NAMALWA (cell line): ENCODE measurements at places on chromosomes 6 and 20.

- DNase-seq = peak; percentile 57
Measured at GRCh38 chr6:106098383-106099234, 12.5 kb downstream of the PRDM1 start.

- DNase-seq = no peak
Measured at GRCh38 chr6:87729965-87730719, 28.1 kb upstream of the AKIRIN2 start.

DNA sequence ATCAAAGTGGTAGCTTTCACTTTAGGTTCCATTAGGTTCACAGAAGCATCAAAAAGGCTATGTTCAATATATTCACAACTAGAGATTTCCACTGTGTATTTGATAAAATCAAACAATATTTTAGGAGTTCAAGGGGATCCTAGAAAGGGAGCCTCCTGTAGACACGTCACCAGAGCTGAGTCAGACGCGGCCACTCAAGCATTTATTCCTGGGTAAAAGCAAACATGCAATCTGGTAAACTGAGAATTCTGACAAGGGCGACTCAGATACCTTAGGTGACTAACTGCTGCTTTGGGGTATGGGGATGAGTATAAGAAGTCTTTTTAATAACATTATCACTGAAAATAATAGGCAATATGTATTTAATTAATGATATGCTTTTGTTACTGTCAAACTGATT, 118.7 kb upstream of the HMGN3 start:
- no peak for DNase-seq

DNA sequence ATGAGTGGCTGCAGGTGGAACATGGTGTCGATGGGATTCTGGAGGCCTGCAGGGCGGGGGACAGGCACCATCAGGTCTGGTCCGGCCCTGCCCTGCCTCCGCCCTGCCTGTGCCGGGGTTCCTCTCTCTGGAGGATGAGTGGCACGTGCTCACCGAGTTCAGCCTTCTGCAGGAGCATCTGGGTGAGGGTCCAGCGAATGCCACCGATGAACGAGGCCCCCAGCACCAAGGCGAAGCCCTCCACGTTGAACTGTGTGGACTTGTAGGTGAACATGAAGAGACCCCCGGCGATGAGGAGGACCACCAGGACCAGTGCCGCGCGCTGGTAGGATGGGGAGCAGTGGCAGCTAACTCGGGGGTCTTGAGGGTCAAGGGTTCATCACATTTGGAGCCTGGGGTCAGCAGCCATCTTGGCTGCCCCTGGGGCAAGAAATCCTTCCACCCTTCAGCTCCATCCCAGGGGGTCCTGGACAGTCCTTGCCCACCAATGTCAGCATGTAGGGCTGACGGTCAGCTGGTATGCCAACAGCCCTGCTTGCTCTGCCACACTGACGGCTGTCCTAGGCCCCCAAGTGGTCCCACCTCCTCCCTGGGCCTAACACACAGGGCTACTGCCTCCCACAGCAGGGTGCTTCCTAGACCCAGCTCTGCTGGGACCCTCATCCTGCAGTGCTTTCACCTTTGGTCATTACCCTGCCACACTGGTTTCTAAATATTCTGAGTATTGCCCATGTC, 46.8 kb upstream of the CDH22 start:
- no peak for DNase-seq

DNA sequence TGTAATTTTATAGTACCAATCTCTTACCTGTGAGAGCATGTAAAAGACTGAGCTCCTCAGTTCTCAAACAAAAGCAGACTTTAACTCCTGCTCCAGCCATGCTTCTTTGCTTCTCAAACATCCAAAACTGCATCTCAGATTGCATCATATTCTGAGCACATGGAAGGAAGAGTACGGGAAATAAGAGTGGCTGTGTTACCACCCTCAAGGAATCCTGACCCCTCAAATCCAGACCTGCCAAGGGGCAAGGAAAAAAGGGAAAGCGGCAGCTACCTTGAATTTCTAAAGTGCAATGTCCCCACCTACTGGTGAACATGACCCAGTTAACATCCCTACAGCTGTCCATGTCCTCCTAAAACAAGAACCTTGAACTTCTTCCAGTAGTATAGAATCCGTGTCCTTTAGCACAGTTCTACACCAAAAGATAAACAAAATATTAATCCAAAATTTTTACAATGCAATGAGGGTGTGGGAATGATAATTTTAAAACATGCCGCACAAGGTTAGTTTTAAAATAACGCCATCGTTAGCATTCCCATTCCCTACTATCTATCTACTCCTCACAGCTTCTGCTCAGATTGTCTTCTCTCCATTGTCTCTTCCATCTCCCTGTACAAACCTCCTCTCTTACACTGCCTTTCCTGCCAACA, 34.1 kb upstream of the HLA-DQB1 start:
- DNase-seq = peak; percentile 67

- peak; percentile 57 for DNase-seq
Measured at GRCh38 chr6:119348096-119348747, 1.3 kb downstream of the MAN1A1 start.

- no peak for DNase-seq
Measured at GRCh38 chr6:93242049-93242448, 177.3 kb downstream of the EPHA7 start.

GRCh38 chr6:141653590-141653989, 479.1 kb upstream of the GJE1 start:
- DNase-seq = peak; percentile 28

DNA sequence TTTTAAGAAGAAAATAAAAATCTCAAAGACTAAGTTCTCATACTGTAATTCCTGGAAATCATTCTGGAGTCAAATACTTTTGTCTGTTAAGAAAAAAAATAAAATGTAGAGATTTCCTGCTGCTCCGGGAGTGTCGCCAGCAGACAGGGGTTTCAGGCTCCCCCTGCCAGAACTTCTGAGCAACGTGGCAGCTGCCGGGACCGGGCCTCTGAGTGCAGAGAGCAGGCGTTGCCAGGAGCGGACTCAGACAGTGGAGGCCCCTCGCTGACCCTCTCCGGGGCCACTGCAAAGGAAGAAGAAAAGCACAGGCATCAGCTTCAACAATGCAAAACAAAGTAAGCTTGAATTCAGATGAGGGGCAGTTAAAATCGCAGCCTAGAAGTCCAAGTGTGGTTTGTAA, 95.5 kb downstream of the THBS2 start:
- no peak for DNase-seq

GRCh38 chr20:603116-603640, 6.9 kb downstream of the TCF15 start:
- no peak for DNase-seq

GRCh38 chr6:2034256-2034655, 211.1 kb downstream of the GMDS start:
- DNase-seq = no peak

DNA sequence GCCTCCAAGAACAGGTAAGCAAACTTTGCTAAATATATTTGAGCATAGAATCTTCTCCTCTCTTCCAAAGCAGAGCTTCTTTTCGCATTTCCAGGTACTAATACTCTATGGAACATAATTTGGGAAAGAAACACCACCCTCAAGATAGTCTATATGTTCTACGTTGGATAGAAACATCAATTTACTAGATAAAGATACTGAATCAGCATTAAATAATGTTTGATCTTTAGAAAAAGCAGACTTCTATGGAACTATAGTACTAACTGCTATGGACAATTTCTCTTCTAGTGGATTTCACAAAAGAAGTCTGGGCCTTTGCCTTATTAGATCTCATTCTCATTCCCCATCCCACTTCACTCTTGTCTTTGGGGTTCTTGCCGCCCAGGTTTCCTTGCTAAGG, 103.0 kb downstream of the CDK19 start:
- no peak for DNase-seq

- no peak for DNase-seq
Measured at GRCh38 chr20:3407040-3407770, at the start of gene DNAAF9. Gene DNAAF9 (minus strand): TSS chr20:3407669. CDS start chr20:3407557, 112 bp downstream.

GRCh38 chr6:156057869-156058268, 602.2 kb upstream of the NOX3 start:
- DNase-seq = no peak
